ENCODE measurements at places on chromosomes 16 and 17. TPM values are rescaled to one million over a fixed set of nuclear protein-coding genes. Genes with fewer than 3 reads are reported as not detected.

GRCh38 chr17:16981928-16982327 lies 10.0 kb upstream of the TNFRSF13B start:
- no peak for DNase-seq
- H3K27ac ChIP-seq, result peak overlapping the region; percentile 92
- H3K4me3 ChIP-seq, result no peak overlapping the region
- H3K36me3 ChIP-seq, result no peaks in the 10 kb centered on the region

DNA sequence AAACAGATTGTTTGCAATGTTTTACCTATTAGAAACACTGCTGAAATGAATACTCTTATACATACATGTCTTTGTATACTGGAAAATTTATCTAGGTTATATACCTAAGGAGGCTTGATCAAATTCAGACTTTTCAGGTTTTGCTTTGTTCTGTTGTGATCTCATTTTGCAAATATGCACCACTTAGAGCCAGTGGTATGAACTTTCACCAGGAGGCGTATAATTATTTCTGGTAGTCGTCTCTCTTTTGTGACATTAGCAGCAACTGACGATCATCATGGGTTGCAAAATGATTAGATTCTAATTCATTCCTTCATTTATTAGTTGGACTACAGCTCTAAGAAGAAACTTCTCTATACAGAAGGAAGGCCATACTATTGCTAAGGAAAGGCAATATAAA lies 26.9 kb downstream of the AP1G1 start:
- DNase-seq, result no peak
- H3K27ac ChIP-seq, result no peak overlapping the region
- peaks cover under 1% of the 10 kb centered on the region for H3K4me1 ChIP-seq
- peaks cover 5% of the 10 kb centered on the region for H3K36me3 ChIP-seq

GRCh38 chr16:15482068-15482747 lies 47.8 kb downstream of the BMERB1 start:
- H3K36me3 ChIP-seq, result no peaks in the 10 kb centered on the region
- H3K27me3 ChIP-seq, result no peaks in the 10 kb centered on the region
- no peak overlapping the region for H3K27ac ChIP-seq
- H3K4me3 ChIP-seq, result no peak overlapping the region

DNA sequence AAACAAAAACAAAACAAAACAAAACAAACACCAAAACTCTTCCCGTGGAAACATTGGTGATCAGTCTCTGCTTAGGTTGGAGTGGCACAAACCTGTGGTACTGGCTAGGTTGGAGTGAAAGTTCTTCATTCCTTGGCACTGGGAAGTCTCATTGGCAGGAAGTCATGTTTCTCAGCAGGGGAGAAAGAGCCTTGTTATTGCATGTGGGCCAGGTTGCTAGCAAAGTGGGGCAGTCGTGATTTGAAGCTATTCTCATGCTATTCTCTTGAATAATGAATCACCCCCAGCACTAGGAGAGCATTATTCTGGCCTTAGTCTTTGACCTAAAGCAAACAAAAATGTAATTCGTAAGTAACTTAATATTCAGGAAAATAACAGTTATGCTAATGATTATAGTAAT lies 24.3 kb upstream of the B4GALNT2 start:
- H3K36me3 ChIP-seq, result no peaks in the 10 kb centered on the region
- no peaks in the 10 kb centered on the region for H3K4me1 ChIP-seq
- DNase-seq, result no peak
- H3K27ac ChIP-seq, result no peak overlapping the region

- no peaks in the 10 kb centered on the region for H3K36me3 ChIP-seq
- no peak overlapping the region for H3K27ac ChIP-seq
- no peak overlapping the region for H3K4me3 ChIP-seq
- no peak for DNase-seq
Observed at GRCh38 chr17:6488008-6488539, 43.8 kb downstream of the PIMREG start.

DNA sequence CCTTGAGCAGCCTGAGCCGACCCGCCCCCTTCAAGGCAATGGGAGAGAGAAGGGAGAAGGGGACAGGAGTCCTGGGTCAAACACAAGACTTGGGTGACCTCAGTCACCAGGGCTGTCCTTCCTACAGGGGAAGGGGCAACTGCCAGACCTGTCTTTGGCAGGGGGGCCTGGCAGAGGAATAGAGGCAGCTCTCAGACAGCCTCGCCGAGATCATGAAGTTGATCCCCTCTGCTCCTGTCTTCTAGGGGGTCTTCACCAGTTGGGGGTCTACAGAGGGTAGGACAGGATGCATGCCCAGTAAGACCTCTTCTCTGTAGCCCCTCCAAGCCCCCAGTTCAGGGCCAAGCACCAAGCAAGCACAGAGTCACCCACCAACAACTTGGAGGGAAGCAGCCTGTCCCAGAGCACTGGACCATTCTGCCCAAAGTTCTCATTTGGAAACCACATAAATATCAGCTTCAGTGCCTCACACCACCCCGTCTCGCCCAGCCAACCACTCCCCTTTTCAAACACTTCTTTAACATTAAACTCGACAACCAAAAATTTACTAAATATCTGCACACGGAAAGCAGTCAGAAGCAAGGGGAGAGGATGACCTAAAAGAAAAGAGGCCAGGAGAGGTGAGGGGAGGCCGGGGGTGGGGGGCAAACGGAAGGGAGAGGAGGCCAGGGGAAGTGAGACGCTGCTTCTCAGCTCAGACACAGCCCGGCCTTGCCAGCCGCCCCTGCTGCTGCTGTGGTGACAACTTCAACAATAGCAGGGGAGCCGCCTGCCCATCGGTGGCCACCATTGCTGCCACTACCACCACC lies 7.7 kb downstream of the DOK4 start:
- H3K4me3 ChIP-seq, result no peak overlapping the region
- DNase-seq, result no peak
- no peak overlapping the region for H3K27ac ChIP-seq

DNA sequence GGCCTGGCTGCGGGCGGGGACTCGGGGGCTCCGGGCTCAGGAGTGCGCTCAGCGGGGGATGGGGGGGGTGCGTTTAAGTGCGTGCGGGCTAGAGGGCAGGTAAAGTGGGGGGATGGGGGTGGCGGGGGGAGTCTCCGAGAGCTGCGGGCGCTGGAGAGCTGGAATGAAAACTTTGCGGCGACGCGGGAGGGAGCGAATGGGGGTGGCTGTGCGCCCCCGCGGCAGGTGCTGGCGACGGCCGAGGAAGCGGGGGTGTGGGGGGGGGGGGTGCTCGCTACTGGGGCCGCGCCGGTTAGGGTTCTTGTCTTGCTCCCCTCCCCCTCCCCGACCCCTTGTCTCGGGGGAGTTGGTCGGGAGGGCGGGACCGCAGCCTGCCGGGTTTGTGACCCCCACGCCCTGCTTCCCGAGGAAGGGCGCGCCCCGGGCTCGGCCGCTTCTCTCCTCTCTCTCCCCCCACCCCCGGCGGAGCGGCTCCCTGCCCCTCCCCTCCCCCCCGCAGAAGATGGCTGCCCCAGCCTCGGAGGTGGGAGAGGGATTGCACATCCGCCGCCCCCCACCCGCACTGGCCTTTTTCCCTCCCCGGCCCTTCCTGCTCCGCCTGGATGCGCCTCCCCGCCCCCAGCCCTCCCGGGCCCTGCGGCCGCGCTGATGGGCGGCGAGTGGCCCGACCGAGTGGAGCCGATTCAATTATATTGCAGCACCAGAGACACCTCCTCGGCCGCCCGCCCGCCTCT lies 649 bp downstream of the GSE1 start:
- peaks cover 42% of the 10 kb centered on the region for H3K4me1 ChIP-seq
- H3K4me3 ChIP-seq, result peak overlapping the region; percentile 95
- no peaks in the 10 kb centered on the region for H3K27me3 ChIP-seq
- peaks cover 2% of the 10 kb centered on the region for H3K36me3 ChIP-seq
- no peak for DNase-seq

- H3K4me1 ChIP-seq, result no peaks in the 10 kb centered on the region
- no peaks in the 10 kb centered on the region for H3K27me3 ChIP-seq
- no peak overlapping the region for H3K4me3 ChIP-seq
- no peak overlapping the region for H3K27ac ChIP-seq
Observed at GRCh38 chr16:81601601-81602255, 157.1 kb downstream of the CMIP start.

GRCh38 chr17:2723505-2723996 lies 12.0 kb upstream of the CLUH start:
- no peak for DNase-seq
- H3K4me3 ChIP-seq, result no peak overlapping the region
- no peak overlapping the region for H3K27ac ChIP-seq
- H3K36me3 ChIP-seq, result no peaks in the 10 kb centered on the region

DNA sequence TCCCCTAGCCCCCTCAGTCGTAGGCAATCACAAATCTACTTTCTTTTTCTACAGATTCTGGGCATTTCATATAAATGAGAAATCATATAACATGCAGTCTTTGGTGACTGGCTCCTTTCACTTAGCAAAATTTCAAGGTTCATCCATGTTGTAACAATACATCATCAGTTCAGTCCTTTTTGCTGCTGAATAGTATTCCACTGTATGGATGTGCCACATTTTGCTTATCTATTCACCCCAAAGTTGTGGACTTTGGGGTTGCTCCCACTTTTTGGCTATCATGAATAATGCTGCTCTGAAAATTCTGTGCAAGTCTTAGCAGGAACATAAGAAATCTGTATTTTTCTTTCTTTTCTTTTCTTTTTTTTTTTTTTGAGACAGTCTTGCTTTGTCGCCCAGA lies 39.0 kb downstream of the MRM1 start:
- no peak overlapping the region for H3K4me3 ChIP-seq
- H3K27ac ChIP-seq, result no peak overlapping the region
- peaks cover 18% of the 10 kb centered on the region for H3K27me3 ChIP-seq
- H3K4me1 ChIP-seq, result no peaks in the 10 kb centered on the region

DNA sequence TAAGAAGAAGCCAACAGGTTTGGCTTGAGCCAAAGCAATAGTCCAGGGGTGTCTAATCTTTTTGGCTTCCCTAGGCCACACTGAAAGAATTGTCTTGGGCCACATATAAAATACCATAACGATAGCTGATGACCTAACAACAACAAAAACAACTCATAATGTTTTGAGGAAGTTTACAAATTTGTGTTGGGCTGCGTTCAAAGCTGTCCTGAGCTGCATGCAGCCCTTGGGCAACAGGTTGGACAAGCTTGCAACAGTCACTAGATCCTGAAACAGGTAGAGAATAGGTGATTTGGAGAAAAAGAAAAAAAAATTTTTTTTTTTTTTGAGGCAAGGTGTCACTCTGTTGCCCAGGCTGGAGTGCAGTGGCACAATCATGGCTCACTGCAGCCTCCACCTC lies 4.5 kb downstream of the CRYBA1 start:
- H3K27me3 ChIP-seq, result no peaks in the 10 kb centered on the region
- DNase-seq, result no peak
- H3K27ac ChIP-seq, result no peak overlapping the region
- H3K4me1 ChIP-seq, result no peaks in the 10 kb centered on the region
- H3K4me3 ChIP-seq, result no peak overlapping the region

DNA sequence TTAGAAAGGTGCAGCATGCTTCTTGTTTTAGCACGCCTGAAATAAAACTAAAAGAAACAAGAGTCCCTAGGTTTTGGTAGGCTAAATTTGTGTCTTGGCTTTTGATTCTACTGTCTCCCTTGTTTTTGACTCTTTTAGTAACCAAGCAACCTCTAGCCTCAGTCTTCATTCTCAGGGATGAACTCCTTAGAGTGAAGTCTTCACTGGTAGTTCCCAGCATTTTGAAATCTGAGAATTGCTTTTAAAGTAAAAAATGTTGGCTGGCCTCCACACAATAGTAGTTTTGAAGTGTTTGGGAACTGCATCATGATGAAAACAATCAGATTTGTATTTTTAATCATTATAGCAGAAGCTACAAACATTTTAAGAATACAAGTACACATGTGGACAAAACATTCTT lies 6.1 kb upstream of the CDR2 start:
- H3K27ac ChIP-seq, result no peak overlapping the region
- DNase-seq, result no peak
- no peaks in the 10 kb centered on the region for H3K4me1 ChIP-seq
- no peaks in the 10 kb centered on the region for H3K36me3 ChIP-seq
- H3K4me3 ChIP-seq, result no peak overlapping the region
- no peaks in the 10 kb centered on the region for H3K27me3 ChIP-seq

DNA sequence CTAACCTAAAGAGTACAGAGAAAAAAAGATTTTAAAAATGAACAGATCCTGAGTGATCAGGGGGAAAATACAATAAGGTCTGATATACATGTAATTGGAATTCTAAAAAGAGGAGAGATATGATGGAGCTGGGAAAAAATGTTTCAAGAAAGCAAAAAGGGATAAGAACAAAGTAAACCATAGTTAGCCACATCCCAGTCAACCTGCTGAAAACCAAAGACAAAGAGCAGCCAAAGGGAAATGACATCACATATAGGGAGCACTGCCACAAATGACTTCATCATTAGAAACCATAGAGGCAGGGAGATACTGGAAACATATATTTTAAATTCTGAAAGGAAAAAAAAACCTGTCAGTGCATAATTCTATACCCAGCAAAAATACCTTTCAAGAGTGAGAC lies 68.8 kb upstream of the AKTIP start:
- H3K36me3 ChIP-seq, result no peaks in the 10 kb centered on the region
- H3K4me3 ChIP-seq, result no peak overlapping the region
- H3K27me3 ChIP-seq, result no peaks in the 10 kb centered on the region
- no peaks in the 10 kb centered on the region for H3K4me1 ChIP-seq
- DNase-seq, result no peak

DNA sequence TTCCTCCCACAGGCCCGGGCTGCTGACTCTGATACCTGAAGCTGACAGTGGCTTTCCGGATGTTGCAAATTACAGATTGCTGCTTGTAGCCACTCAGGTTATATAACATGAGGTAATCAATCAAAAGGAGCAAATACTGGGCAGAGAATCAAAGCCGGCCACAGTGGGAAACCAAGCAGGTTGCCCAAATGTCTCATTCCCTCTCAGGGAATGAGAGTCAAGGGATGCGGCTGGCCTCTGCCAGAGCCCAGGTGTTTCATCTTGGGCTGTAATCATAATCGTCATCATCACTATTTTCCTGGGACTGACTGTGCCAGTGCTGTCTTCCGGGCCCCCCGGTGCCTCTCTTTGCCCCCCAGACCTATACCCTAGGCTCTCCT lies 292.4 kb upstream of the FOXF1 start:
- H3K4me3 ChIP-seq, result no peak overlapping the region
- H3K36me3 ChIP-seq, result no peaks in the 10 kb centered on the region
- DNase-seq, result no peak
- no peaks in the 10 kb centered on the region for H3K27me3 ChIP-seq

- peak within 1 kb of the TSS; percentile 90 for H3K27ac ChIP-seq
- H3K27me3 ChIP-seq, result no peaks in the 10 kb centered on the region
- H3K4me3 ChIP-seq, result peak within 1 kb of the TSS; percentile 74
- H3K36me3 ChIP-seq, result no peaks in the 10 kb centered on the region
- H3K4me1 ChIP-seq, result no peaks in the 10 kb centered on the region
Observed at GRCh38 chr16:46688654-46689364, at the start of gene VPS35. Gene VPS35, minus strand, starts transcription at chr16:46689178. Its CDS starts 45 bp downstream, at chr16:46689133.

DNA sequence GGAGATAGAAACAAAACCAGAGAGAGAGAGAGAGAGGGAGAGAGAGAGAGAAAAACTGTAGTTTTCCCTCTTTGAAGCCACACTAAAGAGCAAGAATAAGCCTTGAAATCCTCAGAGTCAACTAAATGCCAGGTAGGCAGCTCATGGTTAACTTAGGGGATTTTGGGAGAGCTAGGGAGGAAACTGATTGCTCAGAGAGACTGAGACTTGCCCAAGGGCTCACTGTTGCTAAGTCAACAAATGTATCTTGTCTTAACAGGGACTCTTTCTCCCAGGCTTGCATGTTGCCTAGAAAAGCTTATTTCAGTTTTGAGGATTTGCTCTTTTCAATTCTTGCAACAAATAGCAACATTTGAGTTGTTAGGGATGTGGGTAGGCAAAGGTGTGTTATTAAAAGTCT lies 4.5 kb upstream of the SLC5A11 start:
- no peaks in the 10 kb centered on the region for H3K4me1 ChIP-seq
- no peaks in the 10 kb centered on the region for H3K36me3 ChIP-seq
- H3K27me3 ChIP-seq, result no peaks in the 10 kb centered on the region
- no peak for DNase-seq
- H3K4me3 ChIP-seq, result no peak overlapping the region
- no peak overlapping the region for H3K27ac ChIP-seq

Gene MYCBPAP
- 2.4 TPM for total RNA-seq

Gene EME1
- total RNA-seq, result 16.8 TPM

Gene MRPL27
- total RNA-seq, result 87.9 TPM

Gene RNF135
- total RNA-seq, result 22.6 TPM

Gene CACNB1
- 15.6 TPM for total RNA-seq

Gene EVPL
- total RNA-seq, result 0.03 TPM

All from GM12878 (cell line).